ENCODE measurements at places on chromosomes 6 and 20. TPM values are rescaled to one million over a fixed set of nuclear protein-coding genes. Genes with fewer than 3 reads are reported as not detected.
A peak's percentile ranks its signal among the peaks of the same experiment; 100 is the strongest.

- no peak for DNase-seq
Observed at GRCh38 chr20:45337367-45338120, 10.7 kb downstream of the SDC4 start.

DNA sequence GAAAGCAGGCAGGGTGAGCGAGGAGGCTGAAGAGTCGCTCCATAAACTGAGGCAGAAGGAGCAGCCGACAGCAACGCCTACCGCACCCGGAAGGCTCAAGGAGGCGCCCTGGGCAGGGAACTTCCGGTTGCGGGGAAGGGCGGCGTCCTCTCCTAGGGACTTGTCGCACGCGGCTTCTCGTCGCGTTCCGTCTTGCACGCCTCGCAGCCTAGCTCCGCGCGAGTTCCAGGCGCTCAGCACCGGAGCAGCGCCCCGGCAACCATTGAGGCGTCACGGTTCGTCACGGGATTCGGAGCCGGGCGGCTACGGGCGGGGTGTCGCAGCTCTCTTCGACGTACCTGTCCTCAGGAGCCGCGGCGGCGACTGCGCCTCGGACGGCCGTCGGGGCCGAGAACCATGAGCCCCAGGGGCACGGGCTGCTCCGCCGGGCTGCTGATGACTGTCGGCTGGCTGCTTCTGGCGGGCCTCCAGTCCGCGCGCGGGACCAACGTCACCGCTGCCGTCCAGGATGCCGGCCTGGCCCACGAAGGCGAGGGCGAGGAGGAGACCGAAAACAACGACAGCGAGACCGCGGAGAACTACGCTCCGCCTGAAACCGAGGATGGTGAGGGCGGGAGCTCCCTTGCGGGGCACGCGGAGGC, at the start of gene SPACA1:
Gene SPACA1 (plus strand): TSS at position 332 of the 641 bp plus-strand sequence. CDS start 65 bp downstream, at position 397.
- no peak for DNase-seq

DNA sequence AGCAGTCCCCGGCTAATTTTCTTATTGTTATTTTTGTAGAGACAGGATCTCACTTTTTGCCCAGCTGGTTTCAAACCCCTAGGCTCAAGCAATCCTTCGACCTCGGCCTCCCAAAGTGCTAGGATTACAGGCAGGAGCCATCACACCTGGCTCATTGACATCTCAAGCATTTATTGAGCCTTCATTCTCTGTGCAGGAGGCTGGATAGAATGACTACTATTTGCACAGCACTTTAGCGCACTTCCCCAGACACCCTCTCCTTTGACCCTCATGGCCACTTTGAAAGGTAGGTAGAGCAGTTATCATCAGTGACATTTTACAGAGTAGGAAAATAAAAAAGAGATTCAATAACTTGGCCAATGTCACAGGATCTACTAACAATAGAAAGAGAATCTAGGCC, 124.0 kb upstream of the STXBP5 start:
- DNase-seq = no peak

- DNase-seq = peak; percentile 71
Observed at GRCh38 chr20:46022411-46023147, 6.4 kb upstream of the SLC12A5 start.

- DNase-seq = no peak
Observed at GRCh38 chr6:82866446-82866845, 199.2 kb downstream of the UBE3D start.

The HLA-A gene
- 2,034 TPM for total RNA-seq

The PLAGL1 gene
- total RNA-seq = 11.0 TPM

The GLP1R gene
- 0.33 TPM for total RNA-seq
